Muscle of leg (tissue), 16 donors: ENCODE measurements at places on chromosomes 3 and 15. TPM values are rescaled to one million over a fixed set of nuclear protein-coding genes. Genes with fewer than 3 reads are reported as not detected.
A peak's percentile ranks its signal among the peaks of the same experiment; 100 is the strongest.

The SIDT1 gene
- 2.5 TPM for total RNA-seq

The CLRN1 gene
- 0.18 TPM for total RNA-seq

The ALPK3 gene
- total RNA-seq: 35.9 TPM

The P3H2 gene
- 30.8 TPM for total RNA-seq

The ZPLD1 gene
- total RNA-seq: under 0.01 TPM

GRCh38 chr15:92149029-92149428, 244.7 kb upstream of the ST8SIA2 start:
- peak; percentile 37 for DNase-seq

GRCh38 chr3:171266034-171266739, 194.0 kb downstream of the TNIK start:
- no peak for DNase-seq

- DNase-seq: no peak
Measured at GRCh38 chr15:97998307-97999071, 38.0 kb downstream of the ARRDC4 start.
